ENCODE measurements at places on chromosomes 12 and 14.

- no peak for DNase-seq
These were observed 13.6 kb downstream of the PAH start for GRCh38 chr12:102903337-102904007.

- no peak for DNase-seq
These were observed 205.9 kb upstream of the PELI2 start for GRCh38 chr14:55912344-55912743.

DNA sequence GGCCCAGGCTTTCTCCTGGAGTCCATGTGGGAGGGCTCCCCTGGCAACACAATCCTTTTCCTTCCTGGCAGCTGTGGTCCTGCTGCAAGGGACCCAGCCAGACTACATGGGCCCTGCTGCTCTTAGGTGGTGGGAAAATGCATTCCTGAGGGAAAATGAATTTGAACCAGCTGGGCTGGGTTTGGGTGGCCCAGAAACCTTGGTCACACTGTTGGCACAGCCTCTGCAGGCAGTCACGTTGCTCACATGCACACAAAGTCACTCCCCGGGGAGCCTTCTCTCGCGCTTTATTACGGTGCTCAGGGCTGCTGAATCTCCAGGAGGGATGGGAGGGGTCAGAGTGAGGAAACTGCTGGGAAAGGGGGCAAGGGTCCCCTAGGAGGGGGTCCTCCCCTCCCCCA lies 17.2 kb downstream of the PLEKHG3 start:
- DNase-seq = peak; percentile 89

DNA sequence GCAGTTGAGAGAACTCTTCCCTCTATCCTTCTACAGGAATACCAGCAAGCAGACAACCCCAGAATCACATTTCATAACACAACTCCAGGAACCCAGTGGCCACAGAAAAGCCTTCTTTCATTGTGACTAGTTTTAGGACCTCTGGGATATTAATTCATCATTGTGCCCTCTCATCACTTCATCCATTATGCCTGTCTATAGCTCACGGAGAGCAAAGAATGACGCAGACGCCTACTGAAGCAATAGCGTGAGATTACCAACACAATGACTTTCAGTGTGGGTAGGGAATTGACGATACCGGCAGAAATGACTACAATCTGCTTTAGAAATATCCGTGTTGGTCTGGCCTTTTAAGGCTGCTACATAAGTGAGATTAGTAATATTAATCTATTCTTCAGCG lies 158.1 kb upstream of the FOXG1 start:
- DNase-seq = no peak

DNA sequence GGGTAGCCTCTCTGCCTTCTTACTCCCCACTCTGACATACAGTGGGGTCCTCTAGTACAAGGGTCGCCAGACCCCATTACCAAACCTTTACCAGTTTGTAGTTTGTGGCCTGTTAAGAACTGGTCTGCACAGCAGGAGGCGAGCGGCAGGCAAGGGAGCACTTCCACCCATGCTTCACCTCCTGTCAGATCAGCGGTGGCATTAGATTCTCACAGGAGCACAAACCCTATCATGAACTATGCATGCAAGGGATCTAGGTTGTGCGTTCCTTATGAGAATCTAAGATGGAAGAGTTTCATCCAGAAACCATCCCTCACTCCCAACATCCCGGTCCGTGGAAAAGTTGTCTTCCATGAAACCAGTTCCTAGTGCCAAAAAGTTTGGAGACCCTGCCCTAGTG lies 146.5 kb downstream of the HMGA2 start:
- DNase-seq = no peak

DNA sequence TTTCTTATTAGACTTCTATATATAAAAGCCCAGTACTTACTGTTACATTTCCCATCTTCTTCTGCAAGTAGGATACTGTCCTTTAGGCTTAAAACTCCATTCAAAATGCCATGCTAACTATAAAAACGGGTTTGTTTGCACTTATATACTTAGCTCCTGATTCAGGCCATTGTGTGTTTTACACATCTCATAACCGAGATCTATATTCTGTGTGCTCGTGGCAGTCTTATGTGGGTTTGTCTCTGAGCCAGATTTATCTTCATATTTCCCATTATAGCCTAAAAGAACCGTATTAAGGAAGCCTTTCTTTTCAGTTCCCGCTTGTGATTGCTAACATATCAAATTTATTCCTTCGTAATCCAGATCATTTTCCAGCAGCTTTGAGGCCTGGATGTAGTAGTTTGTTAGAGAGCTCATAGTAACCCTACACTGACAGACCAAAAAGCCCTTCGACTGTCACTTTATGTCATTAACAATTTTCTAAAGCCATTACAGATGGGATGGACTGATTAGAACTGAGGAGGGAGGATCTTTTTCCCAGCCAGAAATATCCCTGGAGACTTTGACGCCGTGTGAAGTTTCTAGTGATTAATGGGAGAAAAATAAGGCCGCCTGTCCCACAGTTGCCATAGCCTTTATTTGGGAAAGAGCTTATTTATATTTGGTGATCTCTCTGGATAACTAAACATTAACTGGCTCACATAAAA lies 508.5 kb downstream of the FOXG1 start:
- no peak for DNase-seq

GRCh38 chr14:81429028-81429427 lies 28.9 kb upstream of the STON2 start:
- no peak for DNase-seq
